ENCODE measurements at places on chromosomes 1 and 21.

GRCh38 chr1:116538544-116538943 is 32.3 kb downstream of the CD58 start:
- DNase-seq = peak; percentile 25

DNA sequence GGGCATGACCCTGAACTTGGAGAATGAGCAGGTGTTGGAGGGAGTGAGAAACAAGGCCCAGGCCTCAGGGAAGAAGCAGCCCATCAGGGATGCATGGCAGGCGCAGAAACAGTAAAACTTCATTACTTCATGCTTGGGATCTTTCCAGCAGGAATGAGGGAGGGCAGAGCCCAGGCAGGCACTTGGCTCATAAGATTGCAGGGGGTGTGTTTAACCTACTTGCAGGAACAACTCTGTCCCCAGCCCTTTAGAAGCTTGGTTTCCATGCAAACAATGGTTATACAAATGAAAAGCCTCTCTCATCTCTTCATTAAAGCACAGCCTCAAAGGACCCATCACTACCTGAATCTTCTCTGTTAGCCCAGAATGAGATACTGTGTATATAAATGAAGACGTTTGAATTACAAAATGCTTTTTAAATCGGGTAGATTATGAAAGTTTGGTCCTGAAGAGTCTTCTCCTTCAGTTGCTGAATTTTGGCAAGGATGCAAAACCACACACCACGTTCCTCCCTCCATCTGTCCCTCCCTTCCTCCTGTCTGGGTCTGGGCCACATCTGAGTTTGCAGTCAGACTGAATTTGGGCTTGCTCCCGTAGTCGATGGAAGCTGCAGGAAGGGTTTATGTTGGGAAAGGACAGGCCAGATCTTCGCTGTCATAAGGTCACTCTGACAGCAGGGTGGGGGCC is 154.4 kb upstream of the KLHDC7A start:
- DNase-seq = no peak

DNA sequence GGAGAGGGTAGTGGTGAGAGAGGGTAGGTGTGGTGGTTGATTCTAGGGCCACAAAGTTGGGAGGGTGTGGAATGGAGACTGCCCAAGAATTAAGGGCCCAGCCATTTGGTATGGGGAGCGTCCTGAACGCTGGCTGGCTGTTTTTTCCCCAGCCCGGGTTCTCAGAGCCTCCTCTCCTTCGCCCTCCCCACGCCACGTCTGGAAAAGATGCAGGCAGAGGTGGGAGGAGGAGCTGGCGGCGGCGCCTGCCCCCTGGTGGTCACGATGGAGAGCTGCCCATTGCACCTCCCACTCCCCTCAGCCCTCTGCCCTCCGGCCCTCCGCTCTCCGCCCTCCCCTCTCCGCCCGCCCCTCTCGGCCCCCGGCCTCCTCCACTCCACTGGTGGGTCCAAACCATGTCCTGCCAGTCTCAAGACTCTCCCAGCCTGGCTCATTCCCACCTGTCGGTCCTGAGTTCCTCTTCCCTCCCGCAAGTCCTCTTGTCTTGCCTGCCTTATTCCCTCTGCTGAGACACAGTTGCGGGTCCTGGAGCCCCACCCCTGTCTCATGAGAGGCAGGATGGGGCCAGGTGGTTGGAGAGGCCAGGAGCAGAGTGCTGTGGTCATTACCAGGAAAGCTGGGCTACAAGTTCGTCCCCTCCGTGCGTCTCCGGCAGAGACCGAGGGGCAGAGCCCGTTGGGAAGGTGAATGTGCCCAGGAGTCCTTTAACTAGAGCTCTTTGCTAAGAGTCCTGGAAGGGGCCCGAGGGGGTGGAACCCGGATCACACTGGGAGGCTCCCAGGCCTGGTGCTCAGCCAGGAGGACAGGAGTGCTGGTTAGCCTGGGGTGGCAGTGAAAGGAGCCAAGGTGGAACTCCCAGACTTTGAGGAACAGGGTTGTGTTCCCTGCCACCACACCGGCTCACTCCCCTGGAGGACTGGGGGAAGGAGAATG is 22.6 kb downstream of the ETNK2 start:
- DNase-seq = peak; percentile 29

DNA sequence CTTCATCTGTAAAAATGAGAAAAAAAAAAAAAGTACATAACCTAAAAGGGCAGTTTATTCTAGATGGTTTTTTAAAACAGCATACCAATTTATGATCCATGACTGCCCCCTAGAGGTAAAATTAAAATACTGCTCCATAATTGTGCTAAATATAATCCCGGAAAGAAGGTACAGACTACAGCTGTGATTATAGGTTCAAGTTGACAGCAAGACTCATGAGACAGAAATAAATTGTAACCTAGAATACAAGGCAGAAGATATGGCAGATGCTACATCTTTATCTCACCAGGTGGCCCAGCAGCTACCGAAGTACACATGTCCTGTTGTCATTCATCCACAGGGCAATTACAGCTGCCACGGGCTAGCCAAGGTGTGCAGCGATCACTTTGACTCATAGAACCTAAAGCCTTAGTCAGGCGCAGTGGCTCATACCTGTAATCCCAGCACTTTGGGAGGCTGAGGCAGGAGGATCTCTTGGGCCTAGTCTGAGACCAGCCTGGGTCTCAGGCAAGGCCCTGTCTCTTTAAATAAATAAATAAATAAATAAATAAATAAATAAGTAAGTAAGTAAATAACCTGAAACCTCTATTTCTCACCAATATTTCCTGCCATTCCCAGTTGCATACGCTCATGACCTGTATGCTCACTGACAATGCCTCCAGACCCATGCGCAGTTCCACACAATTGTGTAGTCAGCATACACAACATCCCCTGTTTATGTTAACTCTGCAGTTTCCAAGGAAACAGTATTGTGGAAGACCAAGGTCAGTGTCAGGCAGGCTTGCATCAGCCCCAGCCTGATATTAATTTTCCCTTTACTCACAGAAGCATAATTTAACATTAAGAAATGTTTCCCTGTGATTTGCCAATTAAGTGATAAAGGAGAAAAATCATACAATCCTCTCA is 18.3 kb upstream of the PPIE start:
- peak; percentile 24 for DNase-seq

- DNase-seq = no peak
Measured at GRCh38 chr1:218527737-218528136, 182.6 kb downstream of the TGFB2 start.

DNA sequence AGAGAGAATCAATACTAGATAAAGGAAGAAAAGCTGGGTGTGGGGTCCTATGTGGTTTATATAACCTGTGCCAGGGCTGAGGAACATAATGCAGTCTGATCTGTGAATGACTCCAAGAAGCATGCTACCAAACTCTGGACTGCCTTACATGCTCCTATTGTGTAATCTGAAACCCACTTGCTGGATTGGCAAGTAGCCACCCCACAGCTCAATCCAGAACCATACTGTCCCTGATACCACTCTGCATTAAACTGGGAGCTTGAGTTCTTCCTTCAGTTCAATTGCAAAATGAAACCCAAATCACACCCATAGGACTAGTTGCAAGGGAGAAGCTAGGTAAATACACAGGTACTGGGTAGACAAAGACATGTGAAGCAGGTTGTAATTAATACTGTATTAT is 115.4 kb upstream of the NEGR1 start:
- DNase-seq = peak; percentile 90

- no peak for DNase-seq
Measured at GRCh38 chr1:238916828-238917227, 469.5 kb upstream of the CHRM3 start.

DNA sequence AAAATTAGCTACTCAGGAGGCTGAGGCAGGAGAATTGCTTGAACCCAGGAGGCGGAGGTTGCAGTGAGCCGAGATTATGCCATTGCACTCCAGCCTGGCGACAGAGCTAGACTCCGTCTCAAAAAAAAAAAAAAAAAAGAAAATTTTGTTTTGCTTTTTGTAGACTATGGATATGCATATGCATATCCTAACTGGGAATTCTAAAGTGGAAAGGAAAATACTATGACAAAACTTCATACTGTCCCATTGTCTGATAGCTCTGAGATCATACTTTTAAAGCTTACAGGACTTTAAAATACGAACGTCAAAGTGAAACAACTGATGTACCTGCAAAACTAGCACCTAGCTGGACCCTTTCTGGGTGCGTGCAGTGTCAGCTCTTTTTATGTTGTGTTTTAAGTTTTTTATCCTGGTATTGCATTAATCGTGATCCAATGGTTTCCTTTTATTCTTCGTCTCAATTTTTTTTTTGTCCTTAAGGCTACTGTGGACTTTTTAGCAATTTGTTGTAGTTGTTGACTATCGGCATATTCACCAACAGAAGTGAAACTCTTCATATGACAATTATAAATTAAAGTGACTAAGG is 19.2 kb downstream of the SPRTN start:
- DNase-seq = no peak

DNA sequence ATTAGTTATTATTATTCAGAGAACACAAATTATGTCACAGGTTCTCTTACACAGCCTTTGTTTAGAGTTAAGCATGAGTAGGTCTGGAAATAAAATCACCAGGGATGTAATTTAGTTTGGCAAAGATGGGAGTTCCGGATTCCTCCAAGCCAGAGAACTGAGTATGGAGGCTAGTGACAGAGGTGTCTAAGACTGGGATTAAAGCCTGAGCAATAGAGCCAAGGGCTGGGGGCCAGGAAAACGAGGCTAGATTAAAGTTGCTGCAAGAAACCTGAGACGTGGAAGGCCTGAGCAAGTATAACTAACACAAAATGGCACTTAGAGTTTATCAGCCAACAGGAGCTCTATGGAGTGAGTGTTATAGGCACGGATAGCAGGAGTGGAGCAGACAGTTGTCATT is 381.6 kb downstream of the SRGAP2C start:
- no peak for DNase-seq

GRCh38 chr1:54302549-54302948 is 102.6 kb downstream of the MRPL37 start:
- DNase-seq = no peak

- DNase-seq = no peak
Measured at GRCh38 chr1:77590651-77591050, 91.8 kb downstream of the ZZZ3 start.

DNA sequence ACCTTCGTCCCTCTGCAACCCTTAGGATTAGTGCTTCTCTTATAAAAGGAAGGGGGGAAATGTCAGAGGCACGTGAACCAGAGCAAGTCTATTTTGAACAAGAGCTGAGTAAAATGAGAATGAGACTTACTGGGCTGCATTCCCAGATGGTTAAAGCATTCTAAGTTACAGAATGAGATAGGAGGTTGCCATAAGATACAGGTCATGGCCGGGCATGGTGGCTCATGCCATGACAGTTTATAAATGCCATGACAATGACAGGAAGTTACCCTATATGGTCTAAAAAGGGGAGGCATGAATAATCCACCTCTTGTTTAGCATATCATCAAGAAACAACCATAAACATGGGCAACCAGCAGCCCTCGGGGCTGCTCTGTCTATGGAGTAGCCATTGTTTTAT is 2.5 kb upstream of the AQP10 start:
- DNase-seq = no peak

GRCh38 chr21:42614811-42615351 is 38.5 kb upstream of the PDE9A start:
- DNase-seq = no peak

GRCh38 chr1:3234956-3235355 is 166.0 kb downstream of the PRDM16 start:
- DNase-seq = no peak

DNA sequence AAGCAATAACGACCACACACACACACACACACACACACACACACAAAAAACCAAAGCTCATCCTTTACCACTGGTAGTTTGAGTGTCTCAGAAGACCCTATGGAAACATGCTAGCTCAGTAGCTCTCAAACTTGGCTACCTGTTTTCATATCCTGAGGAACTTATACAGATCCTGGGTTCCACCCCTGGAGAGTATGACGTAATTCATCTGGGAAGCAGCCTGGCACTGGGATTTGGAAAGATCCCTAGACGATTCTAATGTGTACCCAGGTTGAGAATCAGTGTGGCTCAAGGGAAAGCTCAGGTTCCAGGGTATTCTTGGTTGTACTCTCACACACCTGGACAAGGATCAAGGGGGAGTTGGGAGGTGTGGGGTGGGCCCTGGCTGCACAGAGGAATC is 85.9 kb downstream of the SELENOF start:
- no peak for DNase-seq

- DNase-seq = peak; percentile 77
Measured at GRCh38 chr21:38389354-38389676, 109.0 kb downstream of the ERG start.

DNA sequence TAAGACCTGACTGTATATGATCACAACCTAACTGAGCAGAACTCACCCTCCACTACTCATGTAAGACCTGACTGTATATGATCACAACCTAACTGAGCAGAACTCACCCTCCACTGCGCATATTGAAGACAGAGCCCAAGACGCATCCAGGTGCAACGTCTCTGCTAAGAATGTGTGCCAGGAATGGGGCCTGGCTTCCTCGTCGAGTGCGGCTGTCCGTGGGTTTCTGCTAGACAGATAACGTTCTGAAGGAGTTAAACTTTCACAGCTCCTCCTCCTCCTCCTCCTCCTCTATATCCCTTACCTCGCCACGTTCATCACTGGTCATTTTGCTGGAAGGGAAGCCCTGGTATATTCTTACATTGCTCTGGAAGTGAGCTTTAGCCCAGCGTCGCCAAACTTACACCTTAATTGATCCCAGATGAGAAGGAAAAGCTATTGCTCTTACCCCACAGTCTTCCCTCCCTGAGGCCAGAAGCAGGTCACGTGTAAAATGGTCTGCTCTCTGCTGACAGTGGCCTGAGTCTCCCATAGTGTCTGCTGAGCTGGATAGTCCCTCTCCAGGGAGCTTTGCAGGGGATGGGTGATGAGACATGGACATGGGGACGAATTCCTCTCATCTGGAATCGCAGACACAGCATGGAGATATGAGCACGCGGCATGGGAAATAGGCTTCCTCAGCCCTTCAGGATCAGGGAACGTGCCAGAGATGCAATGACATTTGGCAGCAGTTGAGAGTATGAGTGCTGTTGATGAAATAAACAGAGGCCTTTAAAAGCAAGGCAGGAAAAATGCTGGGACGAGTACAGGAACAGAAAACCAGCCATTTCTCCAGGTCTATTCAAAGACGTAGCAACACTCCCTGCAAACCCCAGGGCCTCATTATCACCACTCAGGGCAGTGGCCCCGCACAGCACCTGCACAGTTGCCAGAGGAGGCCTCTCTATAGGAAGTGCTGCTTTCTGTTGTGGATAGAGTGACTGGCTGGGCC is 528.1 kb downstream of the KIF26B start:
- DNase-seq = no peak

GRCh38 chr1:51636191-51636590 is 19.3 kb downstream of the OSBPL9 start:
- DNase-seq = no peak

DNA sequence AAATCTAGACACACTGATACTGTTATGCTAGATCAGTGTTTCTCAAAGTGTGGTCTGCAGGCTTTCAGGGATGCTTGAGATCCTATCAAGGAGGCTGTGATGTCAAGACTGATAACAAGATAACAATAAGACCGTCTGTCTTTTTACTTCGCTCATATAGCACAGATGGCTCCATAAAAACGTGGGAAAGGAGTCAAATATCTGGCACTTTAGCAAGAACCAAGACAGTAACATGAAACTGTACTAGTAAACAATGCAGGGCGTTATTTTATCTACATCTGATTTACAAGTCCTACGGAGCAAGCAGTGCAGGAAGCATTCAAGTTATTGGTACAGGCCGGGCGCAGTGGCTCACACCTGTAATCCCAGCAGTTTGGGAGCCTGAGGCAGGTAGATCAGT is 3.6 kb upstream of the SPRR3 start:
- DNase-seq = no peak

All from brain microvascular endothelial cell (primary cell).